Upper lobe of right lung (tissue), 1 donor: ENCODE measurements at places on chromosomes 5 and 9. TPM values are rescaled to one million over a fixed set of nuclear protein-coding genes. Genes with fewer than 3 reads are reported as not detected.

The HMMR gene
- total RNA-seq, result 1.6 TPM

The MINAR2 gene
- not detected for total RNA-seq

The PRDM9 gene
- total RNA-seq, result not detected

The IFNK gene
- total RNA-seq, result not detected

The FBP2 gene
- not detected for total RNA-seq

The RETREG1 gene
- 22.8 TPM for total RNA-seq

The ARHGEF37 gene
- total RNA-seq, result 13.3 TPM

The PDLIM4 gene
- 7.4 TPM for total RNA-seq

The TPPP gene
- 16.1 TPM for total RNA-seq

DNA sequence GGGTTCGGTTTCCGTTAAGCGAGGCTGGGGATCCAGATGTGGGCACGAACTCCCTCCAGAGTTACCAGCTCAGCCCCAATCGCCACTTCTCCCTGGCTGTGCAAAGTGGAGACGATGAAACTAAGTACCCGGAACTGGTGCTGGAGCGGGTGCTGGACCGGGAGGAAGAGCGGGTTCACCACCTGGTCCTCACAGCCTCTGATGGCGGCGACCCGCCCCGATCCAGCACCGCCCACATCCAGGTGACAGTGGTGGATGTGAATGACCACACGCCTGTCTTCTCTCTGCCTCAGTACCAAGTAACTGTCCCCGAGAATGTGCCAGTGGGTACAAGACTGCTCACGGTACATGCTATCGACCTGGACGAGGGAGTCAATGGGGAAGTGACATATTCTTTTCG, 803 bp downstream of the PCDHGA7 start:
- H3K27me3 ChIP-seq, result peaks cover 11% of the 10 kb centered on the region
- H3K4me1 ChIP-seq, result no peaks in the 10 kb centered on the region
- DNase-seq, result no peak
- no peak overlapping the region for H3K4me3 ChIP-seq

DNA sequence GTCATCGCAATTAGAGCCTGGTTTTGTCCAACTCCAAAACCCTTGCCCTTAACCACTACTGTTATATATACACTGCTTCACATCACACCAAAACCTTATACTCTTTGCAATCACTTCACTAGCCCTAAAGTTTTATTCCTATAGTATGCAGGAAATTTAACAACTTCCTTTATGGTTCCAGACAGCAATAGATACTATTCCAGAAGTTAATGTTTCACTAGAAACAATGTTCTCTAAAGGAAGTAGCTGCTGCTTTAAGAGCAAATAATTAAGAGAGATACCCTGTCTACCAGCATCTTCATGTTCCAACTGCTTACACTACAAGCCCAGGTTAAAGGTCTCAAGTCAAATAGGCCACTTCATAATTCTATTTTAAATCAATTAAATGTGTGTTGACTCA, 22.0 kb downstream of the FREM1 start:
- H3K4me1 ChIP-seq, result no peaks in the 10 kb centered on the region
- no peaks in the 10 kb centered on the region for H3K36me3 ChIP-seq
- no peak for DNase-seq
- no peak overlapping the region for H3K27ac ChIP-seq

GRCh38 chr5:171427318-171428167, 8.1 kb downstream of the FGF18 start:
- no peaks in the 10 kb centered on the region for H3K27me3 ChIP-seq
- no peaks in the 10 kb centered on the region for H3K4me1 ChIP-seq
- peak; percentile 63 for DNase-seq
- H3K36me3 ChIP-seq, result no peaks in the 10 kb centered on the region
- H3K4me3 ChIP-seq, result no peak overlapping the region
- H3K27ac ChIP-seq, result no peak overlapping the region

GRCh38 chr5:31935496-31936369, 238.4 kb downstream of the GOLPH3 start:
- no peaks in the 10 kb centered on the region for H3K36me3 ChIP-seq
- peak overlapping the region; percentile 46 for H3K4me3 ChIP-seq
- no peaks in the 10 kb centered on the region for H3K27me3 ChIP-seq
- H3K4me1 ChIP-seq, result peaks cover 6% of the 10 kb centered on the region
- no peak for DNase-seq
- H3K27ac ChIP-seq, result peak overlapping the region; percentile 38

DNA sequence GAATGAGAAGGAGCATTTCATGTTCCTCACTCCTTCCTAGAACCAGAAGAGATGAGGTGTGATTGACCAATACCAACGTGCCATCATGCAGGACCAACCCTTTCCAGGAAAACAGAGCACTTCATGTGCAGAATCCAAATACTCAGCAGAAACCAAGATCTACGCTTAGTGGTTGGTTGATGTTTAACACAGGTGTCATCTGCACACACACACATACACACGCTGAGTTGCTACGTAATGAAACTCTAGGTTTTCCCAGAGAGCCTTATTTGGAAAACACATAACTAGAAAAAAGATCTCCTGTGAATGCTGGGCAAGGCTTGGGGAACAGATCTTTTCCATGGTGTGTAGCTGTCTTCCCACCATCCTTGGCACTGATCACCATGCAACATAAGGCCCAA, 21.1 kb upstream of the ZNF622 start:
- DNase-seq, result no peak
- no peak overlapping the region for H3K4me3 ChIP-seq
- H3K27ac ChIP-seq, result no peak overlapping the region
- no peaks in the 10 kb centered on the region for H3K36me3 ChIP-seq

DNA sequence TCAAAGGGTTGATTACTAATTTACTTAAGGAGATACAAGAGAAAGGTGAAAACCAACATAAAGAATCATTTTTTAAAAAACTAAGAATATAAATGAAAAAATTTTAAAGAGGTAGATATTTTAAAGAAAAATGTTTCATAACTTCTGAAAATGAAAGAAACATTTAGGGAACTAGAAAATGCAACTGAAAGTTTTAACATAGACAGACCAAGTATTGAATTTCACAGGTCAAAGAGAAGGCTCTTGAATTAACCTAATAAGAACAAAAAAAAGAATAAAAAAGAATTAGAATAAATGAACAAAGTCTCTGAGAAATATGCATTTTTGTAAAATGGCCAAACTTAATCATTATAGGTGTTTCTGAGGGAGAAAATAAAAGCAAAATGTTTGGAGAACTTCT, 16.1 kb upstream of the FAM174A start:
- no peaks in the 10 kb centered on the region for H3K36me3 ChIP-seq

DNA sequence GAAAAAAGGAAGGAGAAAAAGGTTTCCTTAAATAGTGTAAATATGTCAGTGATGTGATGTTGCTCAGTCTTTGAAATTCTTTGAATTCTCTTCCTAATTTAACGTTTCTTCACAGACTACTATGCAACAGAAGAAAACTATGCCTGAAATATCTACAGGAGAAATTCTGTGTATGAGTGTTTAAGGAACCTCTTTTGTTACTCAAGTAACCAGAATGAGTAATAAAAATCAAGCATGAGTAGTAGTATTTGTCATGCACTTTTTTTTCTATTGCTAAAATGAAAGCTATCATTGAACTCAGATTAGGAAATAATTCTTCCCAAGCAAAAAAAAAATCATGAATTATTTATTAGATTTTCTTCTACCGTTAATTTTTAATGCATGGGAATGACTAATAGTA, 20.3 kb upstream of the THG1L start:
- DNase-seq, result no peak
- H3K4me1 ChIP-seq, result no peaks in the 10 kb centered on the region
- no peaks in the 10 kb centered on the region for H3K36me3 ChIP-seq
- no peak overlapping the region for H3K27ac ChIP-seq
- no peaks in the 10 kb centered on the region for H3K27me3 ChIP-seq

DNA sequence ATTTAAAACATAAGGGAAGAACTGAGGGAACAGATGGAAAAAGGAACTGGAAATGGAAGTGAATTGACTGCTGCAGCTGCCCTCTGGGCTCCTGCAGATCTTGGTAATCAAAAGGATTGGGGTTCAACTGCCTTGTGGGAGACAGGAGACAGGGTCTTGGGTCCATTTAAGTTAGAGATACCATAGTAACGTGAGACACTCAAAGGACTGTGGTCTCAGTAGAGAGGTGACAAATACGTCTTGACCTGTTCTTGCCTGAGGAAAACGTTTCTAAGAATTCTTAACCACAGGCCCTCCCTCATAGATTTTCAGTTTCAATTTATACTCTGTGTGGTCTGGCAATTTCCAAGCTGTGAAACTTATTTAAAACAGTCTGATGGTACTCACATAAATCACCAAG, 100.8 kb upstream of the DHFR start:
- H3K27me3 ChIP-seq, result no peaks in the 10 kb centered on the region
- peak overlapping the region; percentile 2 for H3K27ac ChIP-seq
- H3K4me3 ChIP-seq, result no peak overlapping the region
- no peaks in the 10 kb centered on the region for H3K36me3 ChIP-seq
- no peak for DNase-seq

DNA sequence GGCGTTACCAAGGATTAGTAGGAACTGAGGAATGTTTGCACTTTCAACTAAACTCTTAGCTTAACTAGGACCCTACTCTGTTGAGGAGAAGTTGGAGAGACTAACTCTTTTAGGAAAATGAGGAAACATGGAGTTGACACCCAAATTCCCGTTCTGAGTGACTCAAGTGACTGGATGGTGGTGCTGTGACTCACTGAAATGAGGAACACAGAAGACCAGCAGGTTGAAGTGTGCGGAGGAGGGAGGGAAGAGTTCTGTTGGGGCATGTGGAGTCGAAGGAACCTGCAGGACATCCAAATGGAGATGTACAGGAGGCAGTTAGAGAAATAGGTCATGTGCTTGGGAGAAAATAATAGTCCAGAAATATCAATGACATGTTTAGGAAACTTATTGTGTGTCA, 8.2 kb downstream of the HEXB start:
- no peak overlapping the region for H3K4me3 ChIP-seq
- peaks cover 80% of the 10 kb centered on the region for H3K36me3 ChIP-seq
- DNase-seq, result no peak
- no peak overlapping the region for H3K27ac ChIP-seq
- no peaks in the 10 kb centered on the region for H3K27me3 ChIP-seq

DNA sequence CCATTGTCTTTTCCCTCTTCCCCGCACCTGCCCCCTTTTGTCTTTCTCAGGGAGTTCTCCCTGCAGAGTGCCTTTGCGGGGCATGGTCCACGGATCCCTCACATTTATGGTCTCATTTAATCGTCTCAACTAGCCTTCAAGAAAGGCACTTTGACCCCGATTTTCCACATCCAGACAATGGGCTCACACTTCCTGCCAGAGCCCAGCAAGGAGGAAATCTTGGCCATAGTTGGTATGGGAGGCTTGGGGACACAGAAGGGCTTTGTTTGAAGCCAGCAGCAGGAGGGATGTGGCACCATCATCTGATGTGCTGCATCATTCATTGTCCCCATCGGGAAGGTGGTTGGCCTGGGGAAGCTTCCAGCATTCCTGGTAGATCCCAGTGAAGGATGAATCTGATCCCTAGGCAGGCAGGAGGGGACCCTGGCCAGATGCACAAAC, 24.9 kb downstream of the GSN start:
- no peaks in the 10 kb centered on the region for H3K27me3 ChIP-seq
- H3K4me3 ChIP-seq, result no peak overlapping the region
- H3K27ac ChIP-seq, result no peak overlapping the region
- H3K4me1 ChIP-seq, result peaks cover 64% of the 10 kb centered on the region
- no peak for DNase-seq

- H3K36me3 ChIP-seq, result no peaks in the 10 kb centered on the region
- H3K4me1 ChIP-seq, result no peaks in the 10 kb centered on the region
- peaks cover 12% of the 10 kb centered on the region for H3K27me3 ChIP-seq
- H3K4me3 ChIP-seq, result no peak overlapping the region
These were observed 2.3 kb downstream of the CRB2 start for GRCh38 chr9:123358181-123358905.
